ENCODE measurements at places on chromosomes 6 and 20. TPM values are rescaled to one million over a fixed set of nuclear protein-coding genes. Genes with fewer than 3 reads are reported as not detected.

NPEPL1 gene
- total RNA-seq = 15.4 TPM

GHRH gene
- total RNA-seq = not detected

PDSS2 gene
- total RNA-seq = 13.2 TPM

GSTA5 gene
- total RNA-seq = not detected

HLA-DQA1 gene
- 3.4 TPM for total RNA-seq

SLC17A9 gene
- 78.7 TPM for total RNA-seq

RIPPLY2 gene
- not detected for total RNA-seq

Data from activated CD8-positive, alpha-beta T cell treated with anti-CD3 and anti-CD28 coated beads for 36 hours (primary cell).